ENCODE measurements at places on chromosomes 2 and 18.
A peak's percentile ranks its signal among the peaks of the same experiment; 100 is the strongest.

DNA sequence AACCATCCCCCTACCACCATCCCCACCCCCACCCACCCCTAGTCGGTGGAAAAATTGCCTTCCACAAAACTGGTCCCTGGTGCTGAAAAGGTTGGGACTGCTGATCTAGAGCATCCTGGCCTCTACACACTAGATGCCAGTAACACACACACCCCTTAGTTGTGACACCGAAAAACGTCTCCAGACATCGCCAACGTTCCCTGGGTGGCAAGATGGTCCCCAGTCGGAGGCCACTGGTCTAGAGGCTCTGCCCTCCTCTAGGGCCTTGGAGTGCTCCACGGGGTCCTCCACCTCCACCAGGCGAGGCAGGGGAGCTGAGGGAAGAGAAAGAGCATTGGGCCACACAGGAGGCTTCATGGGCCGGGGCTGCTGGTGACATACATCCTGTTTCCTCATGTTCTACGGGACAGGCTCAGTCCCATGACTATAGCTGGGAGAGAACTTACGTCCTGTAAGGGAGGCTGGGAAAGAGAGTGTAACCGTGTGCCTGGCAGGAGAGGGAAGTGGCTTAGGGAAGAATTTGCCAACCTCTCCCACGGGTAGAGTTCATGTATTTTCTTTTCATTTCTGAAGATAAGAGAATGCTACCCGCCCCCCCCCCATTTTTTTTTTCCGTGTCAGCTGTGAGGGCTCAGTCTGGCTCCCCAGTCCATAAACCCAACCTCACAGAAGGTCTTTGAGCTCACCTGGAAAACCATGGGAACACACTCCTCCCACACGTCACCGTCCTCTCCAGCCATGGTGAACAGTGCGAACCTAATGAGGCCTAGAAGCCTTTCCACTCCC lies 132.7 kb upstream of the MYCN start:
- DNase-seq = no peak
- H3K4me1 ChIP-seq = no peaks in the 10 kb centered on the region
- no peak overlapping the region for H3K4me3 ChIP-seq
- H3K27me3 ChIP-seq = no peaks in the 10 kb centered on the region
- no peak overlapping the region for H3K27ac ChIP-seq

- peaks cover 29% of the 10 kb centered on the region for H3K4me1 ChIP-seq
- DNase-seq = no peak
- H3K36me3 ChIP-seq = no peaks in the 10 kb centered on the region
- peak overlapping the region; percentile 97 for H3K27ac ChIP-seq
Measured at GRCh38 chr2:152176113-152176714, 651 bp upstream of the STAM2 start.

- no peak overlapping the region for H3K4me3 ChIP-seq
- H3K27me3 ChIP-seq = no peaks in the 10 kb centered on the region
- no peaks in the 10 kb centered on the region for H3K36me3 ChIP-seq
- DNase-seq = no peak
- no peaks in the 10 kb centered on the region for H3K4me1 ChIP-seq
Measured at GRCh38 chr2:206886696-206887095, 52.6 kb upstream of the CPO start.

DNA sequence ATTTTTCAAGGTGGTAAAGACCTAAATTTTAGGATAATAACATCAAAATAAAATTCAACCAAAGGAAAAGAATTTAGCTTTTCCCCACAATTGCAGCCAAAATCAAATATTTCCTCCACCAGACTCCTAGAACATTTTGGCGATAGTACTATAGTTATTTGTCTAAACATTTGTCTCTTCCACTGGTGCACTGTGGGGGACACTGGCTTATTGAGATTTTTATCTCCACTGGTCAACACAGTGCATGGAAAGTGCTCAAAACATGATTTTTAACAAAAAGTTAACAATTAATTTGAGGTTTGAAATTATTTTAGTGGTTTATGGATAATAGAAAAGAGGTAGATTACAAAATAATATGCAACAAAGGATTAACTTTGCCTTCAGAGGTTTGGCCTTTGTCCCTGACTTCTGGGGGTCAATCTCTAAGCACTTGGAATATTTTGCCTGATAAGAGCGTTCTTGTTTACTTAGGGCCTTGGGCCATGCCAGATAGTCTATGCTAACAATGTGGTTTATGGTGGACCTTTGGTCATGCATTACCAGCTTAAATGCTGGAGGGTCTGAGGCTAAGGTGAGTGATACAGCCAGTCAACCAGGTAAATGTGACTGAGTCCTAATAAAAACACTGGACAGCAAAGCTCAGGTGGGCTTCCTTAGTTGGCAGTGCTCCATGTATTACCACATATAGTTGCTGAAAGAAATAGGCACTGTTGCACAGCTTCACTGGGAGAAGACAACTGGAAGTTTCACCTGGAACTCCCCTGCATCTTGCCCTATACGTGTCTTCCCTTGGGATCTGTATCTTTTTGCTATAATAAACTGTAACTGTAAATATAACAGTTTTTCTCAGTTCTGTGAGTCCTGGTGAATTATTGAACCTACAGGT lies 67.2 kb upstream of the SATB2 start:
- H3K27me3 ChIP-seq = no peaks in the 10 kb centered on the region
- H3K4me1 ChIP-seq = no peaks in the 10 kb centered on the region
- no peak for DNase-seq

DNA sequence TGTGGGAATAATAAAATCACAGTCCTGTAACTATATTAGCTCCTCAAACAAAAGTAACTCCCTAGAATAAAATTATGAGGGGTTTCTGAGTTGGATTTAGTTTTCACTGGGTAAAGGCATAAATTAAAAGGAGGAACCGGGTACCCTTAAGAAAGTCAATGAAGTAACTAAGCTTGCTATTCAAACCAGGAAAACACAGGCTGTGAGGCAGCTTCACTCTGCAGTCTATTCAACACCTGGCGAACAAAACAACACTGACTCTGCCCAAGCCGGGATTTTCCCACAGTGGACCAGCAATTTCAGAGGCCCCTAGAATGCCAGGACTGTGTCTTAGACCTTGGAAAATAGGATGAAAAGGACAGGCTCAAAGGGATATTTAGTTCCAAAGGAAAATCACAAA lies 24.6 kb upstream of the CREB1 start:
- no peak overlapping the region for H3K4me3 ChIP-seq
- no peaks in the 10 kb centered on the region for H3K36me3 ChIP-seq
- DNase-seq = no peak

- no peaks in the 10 kb centered on the region for H3K36me3 ChIP-seq
- no peak overlapping the region for H3K4me3 ChIP-seq
- no peak for DNase-seq
- no peak overlapping the region for H3K27ac ChIP-seq
Measured at GRCh38 chr2:41068740-41069139, 616.9 kb upstream of the SLC8A1 start.

DNA sequence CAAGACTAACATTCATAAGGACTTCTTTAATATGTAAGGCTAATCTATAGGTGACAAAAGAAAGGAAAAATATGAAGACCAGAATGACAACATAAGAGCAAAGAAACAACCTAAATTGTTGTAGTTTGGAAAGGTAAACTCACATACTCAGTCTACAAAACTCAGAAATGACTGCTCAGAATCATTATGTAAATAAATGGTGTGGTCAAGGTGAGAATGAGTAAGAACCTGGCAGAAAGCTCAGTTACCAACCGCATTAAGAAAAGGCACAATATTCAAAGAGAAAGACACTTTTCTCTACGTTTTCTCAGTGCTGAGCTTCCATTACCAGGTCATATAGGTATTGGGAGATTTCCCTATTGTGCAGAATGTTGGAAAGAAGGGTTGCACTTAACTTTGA lies 15.8 kb downstream of the ATF2 start:
- no peak overlapping the region for H3K4me3 ChIP-seq
- H3K4me1 ChIP-seq = peaks cover 21% of the 10 kb centered on the region
- H3K27me3 ChIP-seq = no peaks in the 10 kb centered on the region
- no peak for DNase-seq

DNA sequence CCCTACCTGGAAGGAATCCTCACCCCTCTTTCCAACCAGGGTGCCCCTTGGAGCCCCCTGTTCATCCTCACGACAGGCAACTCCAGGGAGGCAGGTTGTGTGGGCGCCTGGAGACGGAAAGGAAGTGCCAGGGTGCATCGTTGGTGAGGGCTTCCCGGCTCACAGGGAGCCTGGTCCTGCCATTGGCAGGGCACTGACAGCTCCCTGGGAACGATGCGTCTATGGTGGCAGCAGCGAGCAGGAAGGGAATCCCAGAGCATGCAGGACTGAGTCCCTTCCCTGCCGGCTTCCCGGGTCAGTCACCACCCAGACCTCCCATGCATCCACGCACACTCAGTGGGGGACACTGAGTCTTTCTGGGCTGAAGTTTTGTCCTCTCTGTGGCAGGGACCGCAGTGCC lies 117.6 kb downstream of the INHBB start:
- peak; percentile 33 for DNase-seq
- no peak overlapping the region for H3K4me3 ChIP-seq
- no peak overlapping the region for H3K27ac ChIP-seq
- H3K27me3 ChIP-seq = no peaks in the 10 kb centered on the region

GRCh38 chr2:109497463-109497862 lies 116.3 kb downstream of the SEPTIN10 start:
- no peaks in the 10 kb centered on the region for H3K27me3 ChIP-seq
- no peak overlapping the region for H3K27ac ChIP-seq
- no peaks in the 10 kb centered on the region for H3K4me1 ChIP-seq
- no peak for DNase-seq
- no peaks in the 10 kb centered on the region for H3K36me3 ChIP-seq

DNA sequence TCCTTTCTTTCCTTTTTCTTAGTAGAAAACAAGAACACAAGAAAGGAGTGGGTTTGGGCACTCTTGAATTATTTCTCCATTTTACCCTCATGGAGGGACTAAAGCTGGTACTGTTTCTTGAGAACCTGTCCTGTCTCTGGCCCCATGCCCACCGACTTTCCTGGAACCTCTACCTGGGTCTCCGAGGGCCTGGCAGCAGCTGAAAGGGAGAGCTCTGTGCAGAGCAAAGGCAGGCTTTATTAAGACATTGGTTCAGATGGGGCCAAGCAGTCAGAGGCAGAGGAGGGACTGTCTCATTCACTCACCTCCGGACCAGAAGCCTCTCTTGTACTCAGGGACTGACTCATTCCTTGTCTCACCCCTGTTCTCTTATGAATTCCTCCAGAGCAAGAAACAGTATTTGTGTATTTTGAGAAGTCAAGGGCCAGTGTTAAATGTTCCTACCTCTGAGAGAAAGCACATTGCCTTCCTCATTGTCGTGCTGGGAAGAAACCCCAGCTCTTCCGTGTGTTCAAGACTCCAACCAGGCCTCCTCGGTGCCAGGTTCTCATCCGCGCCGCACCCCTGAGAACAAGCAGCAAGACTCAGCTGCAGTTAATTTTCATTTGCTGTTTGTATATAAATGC lies 201.9 kb upstream of the NT5C1B start:
- DNase-seq = no peak
- H3K27me3 ChIP-seq = no peaks in the 10 kb centered on the region
- no peaks in the 10 kb centered on the region for H3K36me3 ChIP-seq
- no peaks in the 10 kb centered on the region for H3K4me1 ChIP-seq

DNA sequence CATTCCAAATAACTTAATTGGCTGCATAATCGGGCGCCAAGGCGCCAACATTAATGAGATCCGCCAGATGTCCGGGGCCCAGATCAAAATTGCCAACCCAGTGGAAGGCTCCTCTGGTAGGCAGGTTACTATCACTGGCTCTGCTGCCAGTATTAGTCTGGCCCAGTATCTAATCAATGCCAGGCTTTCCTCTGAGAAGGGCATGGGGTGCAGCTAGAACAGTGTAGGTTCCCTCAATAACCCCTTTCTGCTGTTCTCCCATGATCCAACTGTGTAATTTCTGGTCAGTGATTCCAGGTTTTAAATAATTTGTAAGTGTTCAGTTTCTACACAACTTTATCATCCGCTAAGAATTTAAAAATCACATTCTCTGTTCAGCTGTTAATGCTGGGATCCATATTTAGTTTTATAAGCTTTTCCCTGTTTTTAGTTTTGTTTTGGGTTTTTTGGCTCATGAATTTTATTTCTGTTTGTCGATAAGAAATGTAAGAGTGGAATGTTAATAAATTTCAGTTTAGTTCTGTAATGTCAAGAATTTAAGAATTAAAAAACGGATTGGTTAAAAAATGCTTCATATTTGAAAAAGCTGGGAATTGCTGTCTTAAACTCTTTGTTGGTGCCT lies 1.4 kb downstream of the PCBP1 start:
- H3K4me1 ChIP-seq = peaks cover 56% of the 10 kb centered on the region
- no peaks in the 10 kb centered on the region for H3K27me3 ChIP-seq
- no peaks in the 10 kb centered on the region for H3K36me3 ChIP-seq
- peak overlapping the region; percentile 80 for H3K27ac ChIP-seq

- no peak for DNase-seq
- H3K27me3 ChIP-seq = no peaks in the 10 kb centered on the region
- H3K4me3 ChIP-seq = no peak overlapping the region
- no peaks in the 10 kb centered on the region for H3K4me1 ChIP-seq
- no peaks in the 10 kb centered on the region for H3K36me3 ChIP-seq
Measured at GRCh38 chr2:47265751-47266231, 110.7 kb upstream of the STPG4 start.

DNA sequence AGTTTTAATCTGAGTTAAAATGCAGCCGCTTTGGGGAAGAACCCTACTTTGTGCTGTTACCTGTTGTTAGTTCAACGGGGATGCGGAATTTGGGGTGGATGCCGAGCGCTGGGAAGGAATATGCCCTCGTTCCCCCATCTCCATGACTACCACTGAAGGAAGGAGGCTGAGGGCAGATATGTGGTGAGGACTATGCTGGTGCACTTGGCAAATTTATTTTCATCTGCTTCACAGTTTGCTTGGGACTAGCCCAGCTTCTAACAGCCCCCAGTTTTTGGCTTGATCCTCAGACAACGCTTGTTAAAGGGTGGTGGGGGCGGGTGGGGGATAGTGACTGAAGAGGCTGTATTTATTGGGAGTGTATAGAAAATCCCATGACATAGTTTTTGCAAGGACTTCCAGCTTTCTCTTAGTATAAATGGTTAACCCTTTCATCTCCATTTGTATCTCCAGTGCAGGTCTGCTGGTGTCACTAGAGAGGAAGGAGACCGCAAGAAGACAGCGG lies 100.8 kb downstream of the COLEC12 start:
- no peak for DNase-seq
- H3K4me1 ChIP-seq = no peaks in the 10 kb centered on the region
- H3K4me3 ChIP-seq = no peak overlapping the region
- no peak overlapping the region for H3K27ac ChIP-seq
- H3K36me3 ChIP-seq = no peaks in the 10 kb centered on the region
- H3K27me3 ChIP-seq = no peaks in the 10 kb centered on the region

- H3K27ac ChIP-seq = no peak overlapping the region
- no peaks in the 10 kb centered on the region for H3K36me3 ChIP-seq
- no peak for DNase-seq
Measured at GRCh38 chr2:59732871-59733566, 820.4 kb downstream of the BCL11A start.

All from CD8-positive, alpha-beta memory T cell (primary cell).